ENCODE measurements at places on chromosomes 5 and 9. TPM values are rescaled to one million over a fixed set of nuclear protein-coding genes. Genes with fewer than 3 reads are reported as not detected.

GMCL2 gene
- total RNA-seq, result not detected

TMEM174 gene
- not detected for total RNA-seq

ATP10B gene
- total RNA-seq, result not detected

CD274 gene
- 11.4 TPM for total RNA-seq

DNA sequence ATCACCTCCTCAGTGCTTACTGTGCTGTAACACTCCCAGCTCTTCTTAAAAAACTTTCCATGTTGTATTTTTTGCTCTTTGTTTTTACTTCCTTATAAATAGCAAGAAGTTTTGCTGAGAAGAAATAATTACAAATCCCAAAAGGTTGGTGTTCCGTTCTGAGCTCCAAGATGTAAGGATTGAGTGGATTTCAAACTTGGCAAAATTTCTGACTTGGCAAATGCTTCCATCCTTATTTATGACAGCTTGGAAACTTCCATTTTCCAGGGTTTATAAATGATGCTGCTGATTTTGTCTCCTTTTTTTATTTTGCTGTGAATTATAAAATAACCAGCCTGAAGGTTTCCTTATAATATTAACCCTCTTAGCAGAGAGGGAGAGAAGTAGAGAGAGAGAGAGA, 151.9 kb downstream of the NTRK2 start:
- no peak for DNase-seq

DNA sequence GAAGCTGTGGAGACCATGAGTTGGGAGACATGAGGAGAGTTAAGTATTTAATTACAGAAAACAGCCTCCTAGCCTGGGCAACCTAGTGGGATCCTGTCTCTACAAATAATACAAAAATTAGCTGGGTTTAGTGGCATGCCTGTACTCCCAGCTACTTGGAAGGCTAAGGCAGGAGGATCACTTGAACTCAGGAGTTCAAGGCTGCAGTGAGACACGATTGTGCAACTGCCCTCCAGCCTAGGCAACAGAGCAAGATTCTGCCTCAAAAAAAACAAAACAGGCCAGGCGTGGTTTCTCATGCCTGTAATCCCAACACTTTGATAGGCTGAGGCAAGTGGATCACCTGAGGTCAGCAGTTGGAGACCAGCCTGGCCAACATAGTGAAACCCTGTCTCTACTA, 52.6 kb downstream of the AQP7 start:
- DNase-seq, result no peak

GRCh38 chr5:32278406-32278805, 34.3 kb downstream of the MTMR12 start:
- DNase-seq, result no peak
